ENCODE measurements at places on chromosomes 16 and 17. TPM values are rescaled to one million over a fixed set of nuclear protein-coding genes. Genes with fewer than 3 reads are reported as not detected.
A peak's percentile ranks its signal among the peaks of the same experiment; 100 is the strongest.

The KCNJ12 gene
- not detected for total RNA-seq

The HBZ gene
- not detected for total RNA-seq

The BCAR1 gene
- total RNA-seq: 0.08 TPM

The PRSS53 gene
- 5.3 TPM for total RNA-seq

The NAGPA gene
- total RNA-seq: 15.6 TPM

The ZNF768 gene
- 7.0 TPM for total RNA-seq

The SLC6A2 gene
- total RNA-seq: not detected

GRCh38 chr16:23712976-23713375, at the start of gene ERN2:
TSS of gene ERN2 (minus strand) at chr16:23713222. CDS start at chr16:23713187, 35 bp downstream.
- peaks cover 39% of the 10 kb centered on the region for H3K27me3 ChIP-seq
- no peak within 1 kb of the TSS for H3K27ac ChIP-seq
- no peaks in the 10 kb centered on the region for H3K4me1 ChIP-seq
- H3K4me3 ChIP-seq: no peak within 1 kb of the TSS
- DNase-seq: no peak

DNA sequence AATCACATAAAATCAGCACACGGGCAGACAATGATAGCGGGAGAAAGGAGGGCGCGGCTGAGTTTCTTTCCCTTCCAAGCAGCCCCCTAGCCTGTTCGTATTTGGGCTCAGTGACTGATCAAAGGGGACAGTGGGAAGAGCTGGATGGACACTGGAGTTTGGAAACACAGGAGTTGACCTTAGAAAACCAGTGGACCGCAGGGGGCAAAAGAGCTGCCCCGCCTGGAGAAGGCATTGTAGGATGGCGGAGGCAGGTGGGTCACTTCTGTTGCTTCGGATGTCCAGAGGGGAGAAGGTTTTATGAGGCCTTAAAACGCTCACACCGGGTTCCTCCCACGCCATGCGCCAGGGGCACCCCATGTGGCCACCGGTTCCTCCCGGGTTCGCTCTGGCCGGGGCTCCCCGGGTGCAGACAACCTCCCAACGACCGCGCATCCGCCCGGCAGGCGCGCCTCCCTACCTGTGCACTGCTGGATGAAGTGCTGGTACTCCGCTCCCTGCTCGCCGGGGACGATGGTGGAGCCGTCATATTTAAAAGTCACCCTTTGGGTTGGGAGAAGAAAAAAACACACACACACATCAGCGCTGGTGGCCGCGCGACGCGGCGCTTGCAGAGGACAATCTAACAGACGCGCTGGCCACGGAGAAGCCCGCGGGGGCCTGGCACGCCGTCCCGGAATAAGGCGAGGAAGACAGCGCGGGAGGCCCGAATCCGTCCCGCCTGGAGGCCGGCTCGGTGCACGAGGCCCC, 662 bp downstream of the COTL1 start:
- peak overlapping the region; percentile 88 for H3K27ac ChIP-seq
- peak overlapping the region; percentile 98 for H3K4me3 ChIP-seq
- H3K36me3 ChIP-seq: peaks cover 46% of the 10 kb centered on the region

- DNase-seq: no peak
- H3K36me3 ChIP-seq: no peaks in the 10 kb centered on the region
- no peak overlapping the region for H3K27ac ChIP-seq
- H3K4me3 ChIP-seq: no peak overlapping the region
- no peaks in the 10 kb centered on the region for H3K27me3 ChIP-seq
Measured at GRCh38 chr17:31583772-31584356, 192.4 kb downstream of the RAB11FIP4 start.

DNA sequence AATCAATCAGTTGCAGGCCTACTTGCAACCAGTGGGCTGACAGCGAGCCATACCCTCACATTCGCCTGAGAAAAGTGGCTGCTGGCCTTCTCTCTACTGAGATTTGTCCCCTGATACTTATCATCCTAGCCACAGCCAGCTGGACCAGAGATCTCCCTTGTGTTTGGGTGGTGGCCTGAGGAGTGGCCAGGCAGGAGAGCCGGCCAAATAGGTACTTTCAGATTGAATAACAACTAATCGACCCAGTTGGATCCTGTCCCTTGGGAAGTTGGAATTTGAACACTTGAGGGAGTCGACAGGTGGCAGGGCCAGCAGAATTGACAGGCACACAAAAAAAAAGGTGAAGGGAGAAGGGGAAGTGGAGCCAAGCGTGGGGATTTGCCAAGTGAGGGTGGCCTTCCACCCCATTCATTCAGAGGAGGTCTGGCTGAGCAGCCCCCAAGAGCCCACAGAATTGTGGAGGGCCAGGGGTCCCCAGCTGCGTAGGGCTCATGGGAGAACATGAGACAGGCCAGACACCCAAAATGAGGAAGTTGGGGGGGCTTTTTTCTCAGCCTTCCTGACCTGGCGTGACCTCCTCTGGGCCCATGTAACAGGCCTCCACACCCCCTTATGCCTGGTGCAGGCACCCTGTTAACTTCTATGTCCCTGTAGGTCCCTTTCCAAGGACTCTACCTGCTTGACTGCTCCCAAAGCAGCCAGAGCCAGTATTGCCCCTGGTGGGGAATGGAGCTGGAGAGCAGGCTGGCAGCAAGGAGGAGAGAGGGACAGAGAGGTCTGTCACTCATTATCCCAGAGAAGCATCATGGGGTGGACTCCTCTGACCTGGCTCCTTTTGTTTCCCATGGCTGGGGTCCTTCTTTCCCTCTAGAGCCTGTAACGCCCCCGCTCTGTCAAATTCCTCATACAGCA, 2.9 kb upstream of the RANGRF start:
- no peak for DNase-seq
- peaks cover 15% of the 10 kb centered on the region for H3K36me3 ChIP-seq
- H3K4me1 ChIP-seq: peaks cover 36% of the 10 kb centered on the region
- no peaks in the 10 kb centered on the region for H3K27me3 ChIP-seq

- DNase-seq: peak; percentile 72
- H3K27me3 ChIP-seq: no peaks in the 10 kb centered on the region
- peaks cover 34% of the 10 kb centered on the region for H3K4me1 ChIP-seq
- peak overlapping the region; percentile 85 for H3K4me3 ChIP-seq
Measured at GRCh38 chr17:50056217-50056960, 479 bp downstream of the ITGA3 start.

GRCh38 chr16:89561142-89561883, 831 bp downstream of the RPL13 start:
- peak overlapping the region; percentile 93 for H3K27ac ChIP-seq
- peaks cover 50% of the 10 kb centered on the region for H3K36me3 ChIP-seq
- H3K4me3 ChIP-seq: peak overlapping the region; percentile 91
- DNase-seq: no peak
- H3K27me3 ChIP-seq: no peaks in the 10 kb centered on the region

- no peak overlapping the region for H3K4me3 ChIP-seq
- H3K36me3 ChIP-seq: peaks cover 4% of the 10 kb centered on the region
- H3K4me1 ChIP-seq: no peaks in the 10 kb centered on the region
- no peak overlapping the region for H3K27ac ChIP-seq
- no peak for DNase-seq
Measured at GRCh38 chr16:87561200-87562105, 40.9 kb upstream of the JPH3 start.

Data from activated CD8-positive, alpha-beta T cell treated with anti-CD3 and anti-CD28 coated beads, Interleukin-2, amount 10 ng/mL, durations not matched to agents 7 days and 5 days (primary cell).